ENCODE measurements at places on chromosomes 5 and 9.

- no peak for DNase-seq
Observed at GRCh38 chr5:130870691-130871090, 294.4 kb downstream of the HINT1 start.

DNA sequence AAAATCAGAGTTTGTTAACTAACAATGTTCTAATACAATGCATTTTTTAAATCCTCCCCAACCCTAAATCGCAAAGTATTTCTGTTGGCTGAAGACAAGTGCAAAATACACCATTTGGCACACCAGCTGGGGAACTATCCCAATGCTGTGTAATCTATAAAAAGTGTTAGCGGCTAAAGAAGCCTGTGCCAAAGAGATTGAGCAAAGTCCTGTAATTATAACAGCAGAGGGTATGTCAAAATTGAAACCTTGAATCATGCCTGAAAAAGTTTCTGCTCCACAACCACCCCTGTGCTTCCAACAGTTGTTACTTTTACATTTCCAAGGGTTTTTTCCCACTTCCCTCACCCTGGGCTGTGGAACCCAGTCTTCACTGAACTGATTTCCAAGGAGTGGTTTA lies 83.1 kb upstream of the PLPP6 start:
- DNase-seq: no peak

DNA sequence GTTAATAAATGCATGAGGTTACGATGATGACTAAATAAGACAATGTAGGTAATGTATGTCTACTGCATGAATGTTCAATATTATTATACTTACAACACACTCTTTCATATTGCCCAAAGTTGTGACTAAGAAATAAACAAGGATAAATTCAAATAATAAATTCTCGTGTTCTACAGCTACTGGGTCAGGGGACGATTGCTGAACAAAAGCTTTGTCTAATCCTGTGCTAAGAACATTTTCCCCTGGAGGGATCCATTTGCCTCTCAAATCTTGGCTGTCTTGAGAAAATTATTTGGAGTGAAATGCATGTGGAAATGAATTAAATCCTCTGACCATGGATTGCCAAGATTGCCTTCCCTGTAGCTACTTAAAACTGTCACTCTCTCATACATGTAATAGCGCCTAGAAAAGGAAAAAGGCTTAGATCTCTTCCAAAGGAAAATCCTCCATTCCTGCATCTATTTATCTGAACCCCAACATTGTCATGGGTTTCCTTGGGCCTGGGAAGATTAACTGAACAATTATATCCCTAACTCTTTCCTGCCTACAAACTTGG lies 893.8 kb upstream of the ACO1 start:
- DNase-seq: no peak

- DNase-seq: no peak
Observed at GRCh38 chr5:136018814-136019783, 9.7 kb upstream of the TGFBI start.

DNA sequence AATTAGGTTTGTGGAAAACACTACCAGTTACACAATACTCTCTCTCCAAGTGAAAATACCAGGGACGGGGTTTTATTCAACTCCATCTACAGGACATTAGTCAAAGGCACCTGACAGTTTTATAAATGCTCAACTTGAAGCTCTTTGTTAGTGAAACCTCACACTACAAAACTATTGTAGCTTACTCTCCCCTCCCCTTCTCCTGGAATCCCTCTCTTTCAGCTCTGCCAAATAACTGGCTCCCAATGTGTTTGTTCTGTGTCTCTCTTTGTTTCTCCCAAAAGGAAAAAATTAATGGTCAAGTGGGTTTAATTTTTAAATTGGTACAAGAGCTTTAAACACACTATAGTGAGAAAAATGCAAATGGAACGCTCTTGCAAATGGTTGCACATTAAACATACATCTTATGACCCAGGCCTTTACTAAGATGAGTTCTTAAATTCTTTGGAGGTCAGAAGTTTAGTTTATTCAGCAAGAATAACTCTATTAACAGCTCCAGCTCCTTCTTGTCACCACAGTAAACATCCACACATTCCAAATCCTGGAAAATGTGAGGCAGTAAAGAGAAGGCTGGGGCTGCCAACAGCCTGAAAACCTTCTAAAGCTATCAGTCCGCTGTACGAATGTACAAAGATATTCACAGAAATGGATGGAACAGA lies 48.4 kb downstream of the ZNF608 start:
- DNase-seq: no peak

DNA sequence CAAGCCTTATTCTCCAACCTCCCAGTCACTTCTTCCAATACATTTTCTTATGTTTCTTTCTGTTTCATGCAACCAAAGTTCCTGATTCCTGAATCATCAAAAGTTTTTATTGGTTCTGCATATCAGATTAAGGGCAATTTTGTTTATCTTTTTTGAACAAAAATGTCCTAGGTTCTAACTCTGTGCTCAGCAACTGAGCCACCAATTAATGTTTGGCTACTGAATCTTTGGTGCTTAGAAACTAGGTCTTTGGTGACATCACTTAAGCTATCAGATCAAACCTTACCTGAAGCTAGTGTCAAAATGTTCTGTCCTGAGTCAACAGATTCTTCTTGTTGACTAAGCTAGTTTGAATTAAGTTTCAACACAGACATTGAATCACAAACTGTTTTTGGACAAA lies 56.1 kb downstream of the FGF18 start:
- no peak for DNase-seq

- no peak for DNase-seq
Observed at GRCh38 chr5:134603059-134603458, 29.6 kb downstream of the SAR1B start.

DNA sequence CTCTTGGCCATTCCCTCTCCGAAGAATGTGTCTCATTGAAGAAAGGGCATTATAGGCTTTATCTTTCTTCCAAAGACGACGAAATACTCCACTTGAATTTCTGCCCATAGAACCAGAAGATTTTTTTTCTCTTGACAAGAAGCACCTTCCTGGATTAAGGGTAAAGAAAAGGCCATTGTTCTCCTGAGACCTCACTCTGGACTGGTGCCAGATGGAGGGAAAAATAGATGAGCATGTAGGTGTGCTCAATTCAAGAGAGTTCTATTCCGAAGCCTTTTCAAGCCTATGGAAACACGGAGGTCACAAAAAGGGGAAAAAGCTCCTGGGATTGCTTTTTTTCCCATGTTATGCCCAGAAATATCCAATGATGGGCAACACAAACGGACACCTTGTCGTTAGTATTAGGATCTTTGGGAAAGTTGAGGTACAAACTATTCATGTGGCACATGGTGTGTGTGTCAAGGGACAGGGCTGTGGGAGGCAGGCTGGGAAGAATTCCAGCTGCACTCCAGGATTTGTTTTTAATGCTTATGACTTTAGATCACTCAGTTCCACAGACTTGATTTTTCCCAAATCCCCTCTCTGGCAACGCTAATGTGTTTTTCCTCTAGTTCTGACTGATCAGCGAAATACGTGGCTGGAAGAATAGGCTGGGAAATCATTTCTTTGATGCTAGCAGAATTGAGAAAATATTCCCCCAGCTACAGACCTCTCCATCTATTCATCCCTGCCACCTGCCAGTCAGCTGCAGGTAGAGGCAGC lies 89.9 kb downstream of the SIL1 start:
- DNase-seq: no peak

DNA sequence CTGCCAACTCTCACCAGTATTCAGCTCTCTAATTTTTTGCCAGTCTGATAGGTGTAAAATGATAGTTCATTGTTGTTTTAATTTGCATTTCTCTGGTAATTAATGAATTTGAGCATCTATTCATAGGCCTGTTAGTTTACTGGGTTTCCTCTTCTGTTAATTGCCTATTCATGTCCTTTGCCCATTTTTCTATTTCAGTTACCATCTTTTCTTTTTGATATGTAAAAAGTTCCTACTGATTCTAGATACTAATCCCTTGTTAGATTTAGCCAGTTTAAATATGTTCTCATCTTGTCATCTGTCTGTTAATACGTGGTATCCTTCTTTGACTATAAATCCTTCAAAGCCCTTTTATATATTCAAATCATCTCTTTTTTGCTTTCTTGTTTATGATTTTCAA lies 247.8 kb downstream of the ARHGAP26 start:
- DNase-seq: no peak

- DNase-seq: no peak
Observed at GRCh38 chr9:2743937-2744529, 26.7 kb downstream of the KCNV2 start.

- no peak for DNase-seq
Observed at GRCh38 chr5:169945831-169946261, 34.4 kb downstream of the INSYN2B start.

DNA sequence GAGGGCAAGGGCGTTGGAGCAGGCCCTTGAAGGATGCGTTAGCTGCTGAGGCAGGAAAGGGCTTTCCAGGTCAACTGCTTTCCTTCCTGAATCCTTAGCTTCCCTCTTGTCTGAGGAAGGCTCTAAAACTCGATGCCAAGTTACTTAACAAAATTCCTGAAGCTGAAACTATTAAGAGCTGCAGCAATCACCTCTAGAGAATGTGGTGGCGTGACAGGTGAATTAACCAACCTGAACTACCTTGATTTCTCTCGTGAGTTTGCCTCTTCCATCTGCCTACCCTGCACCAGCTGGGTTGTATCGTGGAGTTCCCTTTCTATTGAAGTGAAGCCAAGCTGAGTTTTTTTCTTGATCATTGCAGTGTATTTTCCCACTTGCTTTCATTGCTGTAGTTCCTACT lies 96.1 kb downstream of the PDE8B start:
- no peak for DNase-seq

GRCh38 chr9:13841746-13842462 lies 472.0 kb downstream of the NFIB start:
- no peak for DNase-seq

DNA sequence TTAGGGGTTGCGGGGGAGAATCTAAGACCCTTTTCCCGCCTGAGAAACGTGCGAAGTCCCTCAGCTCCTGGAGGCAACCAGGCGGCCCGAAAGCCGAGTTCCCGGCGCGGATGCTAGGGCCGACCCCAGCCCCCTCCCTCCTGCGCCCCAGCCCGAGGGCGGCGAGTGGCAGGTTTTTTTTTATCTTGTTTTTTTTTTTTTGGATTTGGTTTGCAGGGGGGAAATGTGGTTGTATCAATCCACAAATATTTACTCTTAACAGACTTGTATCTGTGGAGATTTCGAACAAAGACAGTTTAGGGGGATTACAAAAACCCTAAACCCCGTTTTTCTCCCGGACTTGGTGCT lies 10.7 kb downstream of the LMX1B start:
- DNase-seq: no peak

DNA sequence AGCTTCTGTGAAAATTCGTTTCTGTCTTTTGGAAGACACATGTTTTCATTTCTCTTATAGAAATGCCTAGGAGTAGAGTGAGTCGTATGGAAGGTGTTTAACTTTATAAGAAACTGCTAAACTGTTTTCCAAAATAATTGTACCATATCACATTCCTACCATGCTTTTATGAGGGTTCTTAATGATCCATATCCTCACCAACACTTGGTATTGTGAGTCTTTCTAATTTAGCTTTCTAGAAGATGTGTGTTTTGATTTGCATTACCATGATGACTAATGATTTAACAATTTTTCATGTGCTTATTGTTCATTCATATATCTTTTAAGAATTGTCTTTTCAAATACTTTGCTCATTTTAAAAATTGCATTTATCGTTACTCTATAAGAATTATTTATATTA lies 223.6 kb downstream of the COMMD10 start:
- no peak for DNase-seq

- DNase-seq: no peak
Observed at GRCh38 chr9:94533601-94534000, 21.3 kb upstream of the PCAT7 start.

GRCh38 chr5:91142819-91143218 lies 240.3 kb downstream of the ARRDC3 start:
- DNase-seq: no peak

DNA sequence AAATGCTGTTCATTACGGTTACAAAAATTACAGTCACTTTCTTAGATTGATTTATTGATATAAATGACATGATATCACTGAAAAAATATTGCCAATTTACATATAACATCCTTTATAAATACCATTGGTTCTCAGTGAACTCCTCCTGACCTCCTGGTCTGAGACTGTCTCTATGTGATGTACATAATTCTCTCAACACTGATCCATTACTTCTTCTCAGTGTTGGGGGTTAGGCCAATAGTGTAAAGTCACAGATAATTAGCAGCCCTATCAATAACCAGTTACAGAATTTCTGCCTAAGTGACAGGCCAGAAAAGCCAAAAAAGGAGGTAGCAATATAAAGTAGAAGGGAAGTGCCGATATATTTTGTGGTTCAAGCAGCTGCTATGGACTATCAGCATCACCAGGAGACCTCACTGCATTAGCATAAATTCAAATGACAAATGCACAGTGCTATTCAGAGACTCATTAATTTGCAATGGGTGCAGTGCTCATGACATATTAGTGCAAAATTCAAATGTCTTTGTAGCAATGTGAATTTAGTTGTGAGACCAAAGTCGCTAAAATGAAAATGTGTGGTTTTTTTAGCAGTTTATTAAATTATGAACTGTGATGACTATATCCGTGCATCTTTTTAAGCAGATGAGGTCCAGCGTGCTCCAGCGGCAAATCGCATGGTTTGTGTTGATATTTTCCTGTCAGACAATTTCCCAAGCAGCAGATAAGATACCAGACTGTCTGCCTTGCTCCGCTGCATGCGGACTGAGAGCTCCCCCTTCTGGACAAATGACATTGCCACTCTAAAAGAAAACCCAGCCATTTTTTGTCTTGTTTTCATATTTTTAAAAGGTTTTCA lies 144.6 kb downstream of the CETN3 start:
- peak; percentile 30 for DNase-seq

DNA sequence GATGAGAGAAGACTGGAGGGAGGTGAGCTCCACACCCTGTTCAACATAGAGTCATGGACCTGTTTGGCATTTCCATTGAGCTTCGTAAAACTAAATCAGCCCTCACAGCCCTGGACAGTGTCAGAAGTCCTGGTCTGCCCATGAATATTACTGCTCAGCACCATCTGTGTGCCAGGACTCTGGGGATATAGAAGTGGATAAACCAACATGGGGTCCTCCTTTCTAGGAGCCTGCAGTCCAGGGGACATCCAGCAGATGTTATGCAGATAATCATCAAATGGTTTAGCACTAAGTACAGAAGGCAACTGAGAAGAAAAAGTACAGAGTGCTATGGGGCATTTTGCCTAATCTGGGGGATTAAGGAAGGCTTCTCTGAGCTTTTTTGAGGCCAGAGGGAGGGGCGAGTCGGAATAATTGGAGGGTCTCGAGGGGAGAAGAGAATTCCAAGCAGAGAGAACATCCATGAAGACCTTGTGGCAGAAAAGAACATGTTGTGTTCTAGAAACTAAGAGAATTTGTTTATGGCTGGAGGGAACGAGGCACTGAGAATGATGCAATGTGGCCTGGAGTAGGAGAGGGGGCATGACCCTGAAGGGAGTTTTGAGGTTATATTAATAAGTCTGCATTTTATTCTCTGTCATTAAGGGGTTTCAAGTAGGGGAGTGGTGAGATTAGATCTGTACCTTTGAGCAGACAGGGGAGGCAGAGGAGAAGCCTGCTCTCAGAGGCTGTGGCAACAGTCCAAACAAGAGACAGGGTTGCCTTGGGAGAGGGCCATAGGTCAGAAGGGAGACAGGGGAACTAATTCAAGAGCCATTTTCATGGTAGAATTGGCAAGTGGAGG lies 63.5 kb upstream of the SLC2A8 start:
- no peak for DNase-seq

- DNase-seq: no peak
Observed at GRCh38 chr5:125813221-125813974, 609.8 kb upstream of the GRAMD2B start.

Data from T-helper 2 cell treated with Interferon-gamma antibody and Interleukin-4, amounts not matched to agents 5 μg/mL and 100 μg/mL, for 36 hours (primary cell).